AG04449 (cell line): ENCODE measurements at places on chromosomes 13 and 19.

GRCh38 chr13:109968876-109969577, 182.6 kb upstream of the IRS2 start:
- DNase-seq: no peak

- DNase-seq: no peak
Observed at GRCh38 chr19:13381827-13382632, 124.2 kb downstream of the CACNA1A start.

DNA sequence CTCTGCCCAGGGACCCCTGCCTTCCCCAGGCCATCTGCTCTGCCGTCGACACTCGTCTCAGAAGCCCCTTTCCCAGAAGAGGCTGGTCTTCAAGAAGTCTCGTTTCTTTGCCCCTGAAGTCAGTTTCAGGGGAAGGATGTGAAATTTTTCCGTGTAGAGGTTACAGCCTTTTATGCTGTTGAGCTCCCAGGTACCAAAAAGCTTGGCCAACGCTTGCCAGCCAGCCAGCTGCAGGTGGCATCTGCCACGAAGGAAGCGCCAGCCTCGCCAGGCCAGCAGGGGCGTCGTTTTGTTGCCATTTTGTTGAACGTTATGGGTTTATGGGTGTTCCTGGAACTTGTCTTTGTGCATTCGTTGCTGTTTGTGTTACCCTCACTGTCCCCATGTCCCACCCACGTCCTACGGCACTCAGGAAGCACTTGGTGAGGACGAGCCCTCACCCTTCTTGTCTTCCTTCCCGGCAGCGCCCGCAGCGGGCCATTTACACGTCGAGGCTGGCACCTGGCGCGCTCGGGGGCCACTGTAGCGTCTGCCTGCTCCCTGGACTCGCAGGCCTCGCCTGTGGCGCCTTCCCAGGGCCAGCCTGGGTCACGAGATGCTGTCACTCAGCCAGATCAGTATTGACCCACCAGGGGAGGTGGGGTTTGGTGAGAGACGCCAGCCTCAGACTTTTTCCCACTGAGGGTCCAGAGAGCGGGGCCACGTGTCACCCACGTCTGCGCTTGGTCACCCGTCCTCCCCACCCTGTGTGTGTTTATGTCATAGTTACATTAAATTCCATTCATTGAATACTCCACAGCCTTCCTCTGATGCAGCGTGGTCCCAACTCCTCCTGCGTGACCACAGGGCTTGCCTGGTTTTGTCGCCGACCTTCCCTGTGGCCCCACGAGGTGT, 37.1 kb downstream of the AP1M1 start:
- DNase-seq: no peak

GRCh38 chr13:22735011-22735995, 445.5 kb upstream of the SGCG start:
- no peak for DNase-seq
